ENCODE measurements at places on chromosomes 3 and 15.
A peak's percentile ranks its signal among the peaks of the same experiment; 100 is the strongest.

GRCh38 chr15:67202991-67203390 lies 51.5 kb downstream of the AAGAB start:
- no peak for DNase-seq

DNA sequence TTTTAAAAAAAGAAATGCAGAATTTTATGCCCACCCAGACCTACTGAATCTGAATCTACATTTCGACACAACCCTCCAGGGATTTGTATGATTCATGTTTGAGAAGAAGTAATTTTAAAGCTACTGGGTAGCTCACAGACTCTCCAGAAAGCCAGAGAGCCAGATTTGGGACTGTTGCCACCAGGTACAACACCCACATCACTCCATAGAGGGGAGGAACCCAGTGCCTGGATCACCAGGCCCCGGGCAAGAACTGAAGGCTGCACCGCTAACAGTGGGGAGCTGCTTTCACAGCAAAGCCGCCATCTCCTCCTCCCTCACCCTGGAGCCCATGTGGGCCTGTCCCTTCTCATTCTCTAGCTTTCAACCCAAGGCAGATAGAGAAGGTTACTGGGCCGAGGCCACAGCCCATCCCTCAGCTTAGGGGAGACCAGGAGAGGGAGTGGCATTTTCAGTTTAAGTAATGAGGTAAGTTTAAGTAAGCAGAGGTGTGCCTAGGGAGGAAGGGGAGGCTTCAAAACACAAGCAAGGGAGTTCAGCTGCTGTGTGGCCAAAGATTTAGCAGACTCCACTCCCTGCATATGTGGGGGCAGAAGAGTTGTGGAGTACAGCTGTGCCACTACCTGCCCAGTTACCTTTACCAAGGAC lies 109.8 kb downstream of the IL12A start:
- DNase-seq = no peak

- DNase-seq = peak; percentile 93
Observed at GRCh38 chr15:82046666-82047452, 1.0 kb upstream of the MEX3B start.

DNA sequence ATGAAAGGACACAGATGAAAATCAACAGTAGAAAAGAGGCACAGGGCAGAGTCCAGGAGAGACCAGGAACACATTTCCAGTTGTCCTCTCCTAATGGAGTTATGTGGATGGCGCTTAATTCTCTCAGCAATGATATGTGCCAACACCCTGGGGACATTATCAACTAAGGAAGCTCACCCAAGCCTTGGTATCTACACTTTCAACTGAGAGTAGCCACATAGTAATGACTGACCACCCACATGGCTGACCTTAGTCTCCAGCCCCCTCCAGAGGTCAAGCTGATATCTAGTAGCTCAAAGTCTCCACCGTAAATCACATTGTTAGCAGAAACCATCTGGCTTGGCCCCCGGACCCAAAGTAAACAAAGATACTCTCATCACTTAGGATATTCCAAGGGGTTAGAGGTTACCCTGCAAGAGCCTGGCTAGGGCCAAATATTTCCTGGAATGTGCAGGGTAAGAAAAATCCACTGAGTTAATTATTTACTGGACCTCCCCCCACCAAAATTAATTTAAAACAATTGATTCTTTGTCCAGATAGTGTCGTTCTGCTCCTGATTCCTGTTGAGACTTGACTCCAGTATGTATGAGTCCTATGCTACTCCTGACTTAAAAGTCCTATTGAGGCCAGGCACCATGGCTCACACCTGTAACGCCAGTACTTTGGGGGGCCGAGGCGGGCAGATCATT lies 24.8 kb downstream of the GABRR3 start:
- DNase-seq = no peak

GRCh38 chr3:151816091-151816604 lies 2.2 kb downstream of the AADAC start:
- no peak for DNase-seq

All from inflammatory macrophage treated with lipopolysaccharide for 4 hours (primary cell).